ENCODE measurements at places on chromosomes 11 and 22. TPM values are rescaled to one million over a fixed set of nuclear protein-coding genes. Genes with fewer than 3 reads are reported as not detected.

GRCh38 chr11:75781296-75781695, 12.7 kb downstream of the DGAT2 start:
- no peak overlapping the region for H3K4me3 ChIP-seq
- H3K36me3 ChIP-seq = no peaks in the 10 kb centered on the region

DNA sequence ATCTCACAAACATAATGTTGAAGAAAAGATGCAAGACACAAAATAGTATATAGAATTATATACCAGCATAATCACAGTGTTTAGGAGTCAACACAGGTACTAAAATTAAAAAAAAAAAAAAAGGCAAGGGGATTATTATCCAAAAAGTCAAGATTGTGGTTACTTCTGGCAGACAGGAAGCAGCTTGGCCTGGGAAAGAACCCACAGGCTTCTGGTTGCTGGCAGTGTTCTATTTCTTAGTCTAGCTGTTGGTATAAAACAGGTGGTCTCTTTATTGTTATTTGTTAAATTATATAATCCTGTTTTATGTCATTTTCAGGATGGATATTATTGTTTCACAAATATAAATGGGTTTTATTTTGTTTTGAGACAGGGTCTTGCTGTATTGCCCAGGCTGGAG, 54.0 kb downstream of the C11orf58 start:
- H3K4me1 ChIP-seq = no peaks in the 10 kb centered on the region
- no peak overlapping the region for H3K27ac ChIP-seq
- DNase-seq = no peak
- no peak overlapping the region for H3K4me3 ChIP-seq
- H3K36me3 ChIP-seq = no peaks in the 10 kb centered on the region

Gene TP53AIP1
- not detected for total RNA-seq

Gene LMNTD2
- 2.4 TPM for total RNA-seq

- no peaks in the 10 kb centered on the region for H3K4me1 ChIP-seq
- no peak overlapping the region for H3K4me3 ChIP-seq
Measured at GRCh38 chr11:116840746-116841296, 3.4 kb upstream of the APOA1 start.

GRCh38 chr11:7896009-7896785, 34.9 kb downstream of the OR10A6 start:
- H3K36me3 ChIP-seq = no peaks in the 10 kb centered on the region
- H3K4me1 ChIP-seq = no peaks in the 10 kb centered on the region
- no peak overlapping the region for H3K27ac ChIP-seq

- no peaks in the 10 kb centered on the region for H3K27me3 ChIP-seq
- DNase-seq = no peak
- H3K36me3 ChIP-seq = no peaks in the 10 kb centered on the region
- H3K4me3 ChIP-seq = no peak overlapping the region
- H3K27ac ChIP-seq = no peak overlapping the region
- no peaks in the 10 kb centered on the region for H3K4me1 ChIP-seq
Measured at GRCh38 chr22:34055525-34056200, 135.4 kb upstream of the LARGE1 start.

Gene CHKB
- 72.1 TPM for total RNA-seq

DNA sequence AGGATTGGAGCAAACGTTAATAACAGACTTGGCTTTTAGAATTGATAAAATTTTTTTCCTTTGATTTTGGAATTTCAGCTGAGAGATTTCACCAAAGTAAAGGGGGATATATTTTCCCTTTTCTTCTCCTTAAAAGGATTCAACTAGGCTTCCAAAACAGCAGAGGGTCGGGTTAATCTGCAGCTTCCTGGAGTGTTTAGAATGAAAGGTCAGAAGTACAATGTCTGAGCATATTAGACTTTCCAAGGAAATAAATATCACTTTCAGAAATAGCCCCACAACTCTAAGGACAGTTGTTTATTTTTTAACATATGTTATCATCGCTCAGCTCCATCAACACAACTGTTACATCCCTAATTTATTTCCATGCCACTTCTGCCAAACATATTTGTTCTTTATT, 1532.9 kb upstream of the RAG2 start:
- H3K4me1 ChIP-seq = no peaks in the 10 kb centered on the region
- no peak overlapping the region for H3K27ac ChIP-seq
- no peak for DNase-seq

- H3K4me3 ChIP-seq = no peak overlapping the region
- no peaks in the 10 kb centered on the region for H3K27me3 ChIP-seq
- no peaks in the 10 kb centered on the region for H3K4me1 ChIP-seq
Measured at GRCh38 chr11:8281266-8281665, 17.6 kb upstream of the LMO1 start.

DNA sequence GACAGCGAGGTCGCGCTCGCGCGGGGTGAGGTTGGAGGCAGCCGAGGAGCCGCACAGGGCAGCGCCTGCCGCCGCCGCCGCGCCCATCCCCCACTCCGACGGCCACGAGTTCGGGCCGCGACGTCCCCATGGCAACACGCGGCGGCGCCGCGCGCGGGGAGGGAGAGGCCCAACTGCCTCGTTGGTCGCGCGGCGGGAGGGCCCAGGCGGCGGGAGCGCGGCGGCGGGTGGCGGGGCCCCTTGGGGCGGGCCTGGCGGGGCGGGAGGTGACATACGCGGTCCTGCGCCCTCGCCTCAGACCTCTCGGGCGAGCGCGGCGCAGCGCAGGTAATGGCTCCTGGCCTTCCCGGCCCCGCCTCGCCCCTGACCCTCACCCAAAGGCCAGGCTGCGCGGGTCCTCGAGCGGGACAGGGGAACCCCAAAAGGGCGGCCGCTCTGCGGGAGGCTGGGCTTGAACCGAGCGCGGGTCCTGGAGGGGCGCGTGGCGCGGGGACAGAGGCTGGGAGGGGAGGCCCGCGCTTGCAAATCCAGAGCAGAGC, at the start of gene DEUP1:
Gene DEUP1 (plus strand): TSS at position 297 of the 539 bp plus-strand sequence. CDS start 1,518 bp downstream, outside the sequence.
- peaks cover 3% of the 10 kb centered on the region for H3K27me3 ChIP-seq
- H3K4me1 ChIP-seq = no peaks in the 10 kb centered on the region
- DNase-seq = no peak
- H3K36me3 ChIP-seq = no peaks in the 10 kb centered on the region
- no peak within 1 kb of the TSS for H3K27ac ChIP-seq

GRCh38 chr11:117834838-117835443, 10.4 kb upstream of the FXYD2 start:
- no peak for DNase-seq
- H3K4me3 ChIP-seq = no peak overlapping the region
- no peaks in the 10 kb centered on the region for H3K27me3 ChIP-seq
- peaks cover 15% of the 10 kb centered on the region for H3K4me1 ChIP-seq
- H3K36me3 ChIP-seq = no peaks in the 10 kb centered on the region

Gene OR8B4
- total RNA-seq = not detected

DNA sequence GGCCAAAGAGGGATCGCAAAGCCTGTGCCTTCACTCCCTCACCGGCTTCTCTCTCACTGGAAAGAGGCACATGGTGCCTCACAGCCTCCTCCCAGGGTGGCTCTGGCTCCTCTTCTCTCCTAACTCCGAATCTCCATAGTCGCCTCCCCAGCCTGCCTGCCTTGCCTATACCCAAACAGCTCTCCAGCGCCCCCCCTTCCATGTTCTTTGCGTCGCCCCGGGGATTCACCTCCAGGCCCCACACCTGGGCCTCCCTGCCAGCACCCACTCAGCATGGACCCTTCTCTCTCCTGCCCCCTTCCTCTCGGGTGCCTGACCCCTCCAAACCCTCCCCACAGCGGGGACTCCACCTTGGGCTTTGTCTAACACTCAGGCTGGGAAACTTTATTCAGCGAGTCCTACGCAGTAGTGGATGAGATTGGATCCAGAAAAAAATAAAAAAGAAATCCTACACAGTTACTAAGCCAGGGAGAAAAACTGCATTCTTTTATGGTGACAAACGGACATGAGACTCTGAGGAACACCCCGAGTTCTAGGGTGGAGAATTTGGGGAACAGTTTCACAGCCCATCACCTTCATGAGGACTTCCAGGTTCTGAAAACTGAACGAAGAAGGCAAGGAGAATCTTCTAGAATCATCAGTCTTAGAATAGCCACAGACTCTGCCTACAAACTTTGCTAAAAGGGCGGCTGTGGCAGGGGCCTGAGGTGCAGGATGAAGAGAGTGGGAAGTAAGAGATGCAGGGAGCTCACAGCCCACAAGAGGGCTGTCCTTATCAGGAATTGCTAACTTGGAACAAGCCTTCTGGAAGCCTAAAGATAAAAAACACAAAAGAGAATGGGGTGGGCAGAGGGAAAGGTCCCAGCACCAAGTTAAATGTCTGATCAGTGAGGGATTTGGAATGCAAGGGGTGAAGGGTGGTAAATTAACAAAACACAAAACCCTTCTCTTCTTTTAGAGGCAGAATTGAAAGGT, 5.3 kb downstream of the PPM1F start:
- H3K36me3 ChIP-seq = peaks cover 16% of the 10 kb centered on the region
- no peak overlapping the region for H3K4me3 ChIP-seq
- H3K27ac ChIP-seq = peak overlapping the region; percentile 56
- DNase-seq = no peak
- H3K4me1 ChIP-seq = peaks cover 14% of the 10 kb centered on the region
- no peaks in the 10 kb centered on the region for H3K27me3 ChIP-seq

Gene NNMT
- total RNA-seq = not detected

DNA sequence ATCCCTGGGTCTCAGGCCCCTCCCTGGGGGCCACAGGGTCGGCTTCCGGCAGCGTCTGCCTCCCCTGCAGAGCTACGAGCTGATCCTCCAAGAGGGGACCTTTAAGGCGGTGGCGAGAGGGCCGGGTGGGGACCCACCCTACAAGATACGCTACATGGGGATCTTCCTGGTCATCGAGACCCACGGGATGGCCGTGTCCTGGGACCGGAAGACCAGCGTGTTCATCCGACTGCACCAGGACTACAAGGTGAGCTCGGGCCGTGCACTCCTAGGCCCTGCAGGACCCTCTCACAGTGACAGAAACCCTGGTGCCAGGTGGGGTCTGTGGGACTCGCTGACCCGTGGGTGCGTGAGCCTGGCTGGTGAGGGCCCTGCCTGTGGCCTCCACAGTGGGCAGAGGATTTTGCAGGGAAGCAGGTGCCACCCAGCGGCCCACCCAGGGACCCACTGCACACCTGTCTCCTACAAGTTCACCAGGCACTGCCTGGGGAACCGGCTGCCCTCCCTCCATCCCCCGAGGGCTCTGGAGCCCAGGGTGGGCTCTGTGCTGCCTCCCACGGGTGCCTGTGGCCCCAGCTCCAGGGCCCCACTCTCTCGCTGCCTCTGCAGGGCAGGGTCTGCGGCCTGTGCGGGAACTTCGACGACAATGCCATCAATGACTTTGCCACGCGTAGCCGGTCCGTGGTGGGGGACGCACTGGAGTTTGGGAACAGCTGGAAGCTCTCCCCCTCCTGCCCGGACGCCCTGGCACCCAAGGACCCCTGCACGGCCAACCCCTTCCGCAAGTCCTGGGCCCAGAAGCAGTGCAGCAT, 13.7 kb downstream of the MUC5B start:
- H3K4me3 ChIP-seq = no peak overlapping the region
- no peaks in the 10 kb centered on the region for H3K27me3 ChIP-seq
- DNase-seq = no peak
- no peaks in the 10 kb centered on the region for H3K36me3 ChIP-seq

DNA sequence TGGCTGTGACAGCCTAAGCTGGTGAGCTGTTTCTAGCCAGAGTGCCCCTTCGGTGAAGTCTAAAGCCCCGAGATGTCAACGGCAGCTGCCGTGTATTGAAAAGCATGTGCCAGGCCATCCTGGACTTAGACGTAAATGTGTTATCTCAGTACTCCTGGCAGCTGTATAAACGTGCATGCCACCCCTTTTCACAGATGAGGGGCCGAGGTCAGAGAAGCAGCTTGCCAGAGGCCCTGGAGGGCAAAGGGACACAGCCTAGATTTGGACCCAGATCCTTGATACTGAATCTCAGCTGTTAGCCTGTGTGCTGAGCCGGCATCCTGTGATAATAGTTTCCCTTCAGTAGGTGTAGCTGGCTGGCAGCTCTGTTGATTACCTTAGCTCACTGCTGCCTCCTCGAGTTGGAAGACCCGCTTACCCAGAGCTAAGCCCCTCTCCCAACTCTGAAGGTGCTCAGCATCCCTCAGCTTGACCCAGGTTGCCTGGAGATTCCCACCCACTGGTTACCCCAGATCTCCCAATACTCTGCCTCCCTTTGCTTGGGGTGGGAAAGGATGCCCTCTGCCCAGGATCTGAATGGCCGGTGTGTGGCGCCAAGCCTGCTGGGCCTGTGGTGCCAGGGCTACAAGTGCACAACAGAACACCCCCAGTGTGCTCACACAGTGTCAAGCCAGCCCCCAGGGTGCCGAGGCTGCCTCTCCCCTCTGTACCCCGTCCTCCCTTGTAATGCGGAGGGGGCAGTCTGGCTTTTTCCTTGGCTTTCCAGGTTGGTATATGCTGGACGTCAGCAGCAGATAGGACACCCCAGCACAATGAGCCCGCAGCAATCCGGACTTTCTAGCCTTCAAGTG, 59.8 kb upstream of the WNT7B start:
- peaks cover 20% of the 10 kb centered on the region for H3K4me1 ChIP-seq
- no peaks in the 10 kb centered on the region for H3K27me3 ChIP-seq
- peak overlapping the region; percentile 76 for H3K4me3 ChIP-seq
- DNase-seq = peak; percentile 27
- H3K27ac ChIP-seq = peak overlapping the region; percentile 89
- H3K36me3 ChIP-seq = no peaks in the 10 kb centered on the region

DNA sequence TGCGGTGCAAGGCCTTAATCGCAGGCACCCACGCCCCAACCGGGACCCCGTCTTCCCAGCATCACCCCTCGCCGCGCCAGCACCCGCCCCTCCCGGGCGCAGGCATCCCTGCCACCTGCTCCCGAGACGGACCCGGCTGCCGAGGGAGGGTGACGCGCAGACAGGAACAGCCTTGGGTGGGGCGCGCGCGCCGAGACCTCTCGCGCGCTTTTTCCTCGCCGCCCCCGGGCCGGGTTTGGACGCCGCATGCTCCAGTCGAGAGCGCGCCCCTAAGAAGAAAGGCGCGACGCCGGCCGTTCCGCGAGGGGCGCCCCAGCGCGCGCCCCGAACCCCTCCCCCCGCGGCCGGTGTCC, 504 bp downstream of the CFL1 start:
- DNase-seq = peak; percentile 67
- peaks cover 64% of the 10 kb centered on the region for H3K4me1 ChIP-seq
- H3K27ac ChIP-seq = peak overlapping the region; percentile 78
- H3K4me3 ChIP-seq = peak overlapping the region; percentile 94

- peak within 1 kb of the TSS; percentile 81 for H3K4me3 ChIP-seq
- H3K4me1 ChIP-seq = peaks cover 27% of the 10 kb centered on the region
- H3K27me3 ChIP-seq = no peaks in the 10 kb centered on the region
- peak within 1 kb of the TSS; percentile 73 for H3K27ac ChIP-seq
- DNase-seq = peak; percentile 84
Measured at GRCh38 chr11:46121301-46121723, at the start of gene PHF21A. PHF21A (minus strand) TSS chr11:46121454; CDS start chr11:46084219, 37,235 bp downstream.

Gene YPEL1
- total RNA-seq = 2.4 TPM

Gene SYT7
- total RNA-seq = not detected

Gene FAU
- 1,073 TPM for total RNA-seq

DNA sequence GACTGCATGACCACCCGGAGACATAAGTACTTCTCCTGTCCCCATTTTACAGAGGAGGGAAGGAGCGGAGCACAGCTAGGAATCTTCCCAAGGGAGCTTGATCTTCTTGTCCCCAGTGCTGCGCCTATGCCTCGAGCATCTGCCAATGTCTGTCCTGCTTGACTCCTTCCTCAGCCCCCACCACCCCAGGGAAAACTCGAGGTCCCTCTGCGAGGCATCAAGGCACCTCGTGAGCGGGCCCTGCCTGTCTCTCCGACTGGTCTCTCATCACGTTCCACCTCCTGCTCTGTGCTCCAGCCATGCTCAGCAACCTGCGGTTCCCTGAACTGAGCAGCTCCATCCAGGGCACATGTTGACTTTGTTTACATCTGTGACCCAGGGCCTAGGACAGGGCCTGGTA, 2.5 kb downstream of the NCF4 start:
- no peaks in the 10 kb centered on the region for H3K27me3 ChIP-seq
- DNase-seq = no peak
- H3K27ac ChIP-seq = no peak overlapping the region
- H3K4me1 ChIP-seq = no peaks in the 10 kb centered on the region

Data from CD8-positive, alpha-beta memory T cell (primary cell).